Activated naive CD4-positive, alpha-beta T cell treated with anti-CD3 and anti-CD28 coated beads, Interleukin-2, amount 50 U/mL, for 72 hours (primary cell): ENCODE measurements at places on chromosomes 3 and 15. TPM values are rescaled to one million over a fixed set of nuclear protein-coding genes. Genes with fewer than 3 reads are reported as not detected.

- no peak for DNase-seq
These were observed 5.0 kb downstream of the NUTM1 start for GRCh38 chr15:34347951-34348638.

The SH2D7 gene
- total RNA-seq: not detected

DNA sequence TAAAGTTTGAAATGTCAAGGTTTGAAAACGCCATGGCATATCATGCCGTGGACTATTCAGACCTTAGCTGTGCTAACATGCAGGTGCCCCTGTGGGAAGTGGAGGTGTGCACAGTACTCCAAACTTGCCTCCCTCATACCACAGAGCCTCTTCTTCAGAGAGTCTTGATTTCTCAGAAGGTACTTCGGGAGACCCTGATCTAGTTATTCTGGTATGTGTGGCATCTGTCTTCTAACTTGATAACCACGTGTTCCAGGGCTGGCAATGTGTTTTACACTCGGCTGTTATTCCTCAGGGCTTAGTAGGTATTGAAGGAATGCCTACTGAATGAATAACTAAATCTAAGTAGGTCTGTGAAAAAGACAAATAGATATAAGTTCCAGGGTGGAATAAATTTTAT lies 309.9 kb downstream of the CLSTN2 start:
- DNase-seq: no peak

GRCh38 chr3:81989758-81990157 lies 228.3 kb upstream of the GBE1 start:
- no peak for DNase-seq

DNA sequence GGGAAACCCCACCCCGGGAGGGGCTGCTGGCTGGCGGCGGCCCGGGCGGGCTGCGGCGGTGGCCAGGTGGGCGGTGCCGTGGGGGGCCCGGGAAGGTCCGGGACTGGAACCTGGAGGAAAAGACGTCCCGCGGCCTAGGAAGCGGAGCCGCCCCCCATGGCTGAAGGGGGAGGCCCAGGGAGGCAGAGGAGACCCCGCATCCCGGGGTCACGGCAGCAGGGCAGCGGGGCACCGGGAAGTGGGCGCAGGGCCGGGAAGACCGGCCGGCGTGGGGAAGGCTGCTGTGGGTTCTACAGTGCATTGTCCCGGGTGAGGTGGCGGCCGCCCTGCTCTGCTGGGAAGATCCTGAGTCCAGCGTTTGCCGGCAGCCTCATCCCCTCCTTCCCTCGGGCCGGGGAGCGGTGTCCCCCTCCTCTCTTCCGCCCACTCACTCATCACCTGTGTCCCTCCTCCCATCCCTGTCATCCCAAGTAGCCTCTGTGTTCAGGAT lies 525 bp upstream of the FSTL1 start:
- no peak for DNase-seq

- no peak for DNase-seq
These were observed 969.4 kb downstream of the PLOD2 start for GRCh38 chr3:145191543-145191942.

The CCR4 gene
- total RNA-seq: 38.6 TPM

DNA sequence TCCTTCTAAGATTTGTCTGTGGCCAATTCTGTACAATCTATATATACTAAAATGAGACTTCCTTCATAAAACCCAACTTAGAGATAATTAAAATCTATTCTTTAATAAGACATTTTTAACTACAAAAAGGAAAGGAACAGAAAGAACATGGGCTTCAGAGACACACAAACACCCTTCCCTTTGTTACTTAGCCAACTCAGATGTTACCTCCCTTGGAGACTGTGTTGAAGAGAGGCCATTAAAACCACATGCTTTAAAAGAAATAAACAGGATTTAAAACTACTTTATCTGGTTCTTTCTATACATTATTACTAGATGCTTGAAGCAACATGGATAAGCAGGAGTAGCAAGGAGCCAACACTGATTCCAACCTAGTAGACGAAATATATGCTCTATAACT lies 42.0 kb downstream of the LRRFIP2 start:
- no peak for DNase-seq

- no peak for DNase-seq
These were observed 412.9 kb upstream of the RGMA start for GRCh38 chr15:93501946-93502345.

DNA sequence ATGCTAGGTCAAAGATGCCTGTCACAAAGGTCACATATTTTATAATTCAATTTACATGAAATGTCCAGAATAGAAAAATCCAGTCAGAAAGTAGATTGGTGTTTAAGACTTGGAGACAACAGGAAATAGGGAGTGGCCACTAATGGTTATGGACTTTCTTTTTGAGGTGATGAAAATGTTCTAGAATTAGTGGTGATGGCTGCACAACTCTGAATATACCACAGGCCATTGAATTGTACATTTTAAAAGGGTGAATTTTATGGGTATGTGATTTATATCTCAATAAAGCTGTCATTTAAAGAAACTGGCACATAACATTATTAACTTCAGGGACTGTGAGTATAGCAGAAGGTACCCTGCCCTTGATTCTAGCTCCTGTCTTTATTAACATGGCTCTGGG lies 15.8 kb downstream of the SPG11 start:
- no peak for DNase-seq

DNA sequence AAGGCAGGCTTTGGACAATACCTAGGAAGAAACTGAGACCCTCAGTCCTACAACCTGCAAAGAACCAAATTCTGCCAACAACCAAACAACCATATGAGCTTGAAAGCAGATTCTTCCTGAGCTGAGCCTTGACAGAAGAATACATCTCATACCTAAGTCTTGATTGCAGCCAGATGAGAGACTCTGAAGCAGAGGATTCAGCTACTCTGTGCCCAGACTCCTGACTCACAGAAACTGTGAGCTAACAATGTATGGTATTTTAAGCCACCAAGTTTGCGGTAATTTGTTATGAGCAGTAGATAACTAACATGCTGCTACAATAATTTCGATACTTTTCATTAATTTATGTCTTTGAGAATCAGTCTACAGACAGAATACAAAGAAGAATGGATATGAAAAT lies 325.1 kb upstream of the CBLB start:
- DNase-seq: no peak

DNA sequence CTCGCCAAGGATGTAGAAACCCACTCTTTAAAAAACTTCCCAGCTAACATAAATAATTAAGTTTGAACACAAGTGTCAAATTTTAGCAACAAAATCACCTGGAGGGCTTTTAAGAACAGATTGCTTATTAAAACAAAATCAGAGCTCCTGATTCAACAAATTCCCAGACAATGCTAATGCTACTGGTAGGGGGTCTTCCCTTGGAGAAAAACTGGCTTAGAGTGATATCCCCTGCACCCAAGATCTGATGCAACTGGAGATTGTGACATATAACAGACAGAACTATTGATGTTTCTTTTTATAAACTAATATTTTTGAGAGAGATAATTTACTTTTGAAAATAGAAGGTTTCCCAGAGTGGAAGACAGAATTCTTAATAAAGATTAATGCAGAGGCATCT lies 19.9 kb downstream of the IGSF10 start:
- no peak for DNase-seq

The SNTN gene
- not detected for total RNA-seq
